ENCODE measurements at places on chromosomes 13 and 19.

DNA sequence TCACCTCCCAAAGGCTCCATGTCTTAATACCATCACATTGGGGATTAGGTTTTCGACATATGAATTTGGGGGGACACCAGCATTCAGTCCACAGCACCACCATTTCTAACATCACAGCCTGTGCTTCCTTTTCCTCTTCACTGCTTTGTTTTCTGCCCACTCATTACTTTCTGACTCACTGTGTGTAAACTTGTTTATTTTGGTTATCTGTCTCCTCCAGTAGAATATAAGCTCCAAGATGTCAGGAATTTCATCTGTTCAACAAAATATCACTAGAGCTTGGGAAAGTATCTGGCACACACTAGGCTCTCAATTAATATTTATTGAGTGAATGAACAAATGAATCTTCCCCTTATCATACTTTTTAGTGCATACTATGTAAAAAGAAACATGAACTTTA is 152.0 kb downstream of the NUFIP1 start:
- ATAC-seq, result no peak

- ATAC-seq, result peak; percentile 74
These were observed 21.1 kb downstream of the PRR36 start for GRCh38 chr19:7852851-7853769.

GRCh38 chr13:49540552-49540951 is 44.8 kb downstream of the PHF11 start:
- ATAC-seq, result no peak

- ATAC-seq, result no peak
These were observed 44.3 kb upstream of the SLC15A1 start for GRCh38 chr13:98796798-98797197.

DNA sequence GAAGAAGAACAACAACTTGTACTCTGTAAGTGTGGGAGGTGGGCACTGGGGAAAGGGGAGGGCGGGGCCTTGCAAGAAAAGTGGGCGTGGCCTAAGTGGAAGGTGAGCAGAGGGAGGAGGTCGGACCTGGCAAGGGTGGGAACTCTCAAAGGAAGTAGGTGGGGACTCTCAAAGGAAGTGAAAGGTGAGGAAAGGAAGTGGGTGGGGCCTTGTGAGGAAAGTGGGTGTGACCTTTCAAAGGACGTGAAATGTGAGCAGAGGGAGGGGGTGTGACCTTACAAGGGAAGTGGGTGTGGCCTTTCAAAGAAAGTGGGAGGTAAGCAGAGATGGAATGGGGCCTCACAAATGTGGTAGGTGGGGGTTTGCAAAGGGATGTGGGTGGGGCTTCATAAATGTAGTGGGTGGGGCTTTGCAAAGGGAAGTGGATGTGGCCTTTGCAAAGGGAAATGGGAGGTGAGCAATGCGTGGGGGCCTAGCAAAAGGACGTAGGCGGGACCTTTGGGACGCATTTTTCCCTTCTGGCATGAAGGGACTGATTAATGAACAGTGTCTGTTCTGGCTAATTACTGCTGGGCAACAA is 25.9 kb downstream of the ACSBG2 start:
- ATAC-seq, result peak; percentile 64

Measured in esophagus mucosa (tissue), 1 donor.